DMS79 treated with DMSO at 0.1 percent for 48 hours (cell line): ENCODE measurements at places on chromosomes 12 and 14.

- no peak for DNase-seq
Measured at GRCh38 chr12:124824195-124824594, 39.5 kb downstream of the SCARB1 start.

GRCh38 chr12:104889735-104890134 lies 68.4 kb downstream of the SLC41A2 start:
- no peak for DNase-seq

DNA sequence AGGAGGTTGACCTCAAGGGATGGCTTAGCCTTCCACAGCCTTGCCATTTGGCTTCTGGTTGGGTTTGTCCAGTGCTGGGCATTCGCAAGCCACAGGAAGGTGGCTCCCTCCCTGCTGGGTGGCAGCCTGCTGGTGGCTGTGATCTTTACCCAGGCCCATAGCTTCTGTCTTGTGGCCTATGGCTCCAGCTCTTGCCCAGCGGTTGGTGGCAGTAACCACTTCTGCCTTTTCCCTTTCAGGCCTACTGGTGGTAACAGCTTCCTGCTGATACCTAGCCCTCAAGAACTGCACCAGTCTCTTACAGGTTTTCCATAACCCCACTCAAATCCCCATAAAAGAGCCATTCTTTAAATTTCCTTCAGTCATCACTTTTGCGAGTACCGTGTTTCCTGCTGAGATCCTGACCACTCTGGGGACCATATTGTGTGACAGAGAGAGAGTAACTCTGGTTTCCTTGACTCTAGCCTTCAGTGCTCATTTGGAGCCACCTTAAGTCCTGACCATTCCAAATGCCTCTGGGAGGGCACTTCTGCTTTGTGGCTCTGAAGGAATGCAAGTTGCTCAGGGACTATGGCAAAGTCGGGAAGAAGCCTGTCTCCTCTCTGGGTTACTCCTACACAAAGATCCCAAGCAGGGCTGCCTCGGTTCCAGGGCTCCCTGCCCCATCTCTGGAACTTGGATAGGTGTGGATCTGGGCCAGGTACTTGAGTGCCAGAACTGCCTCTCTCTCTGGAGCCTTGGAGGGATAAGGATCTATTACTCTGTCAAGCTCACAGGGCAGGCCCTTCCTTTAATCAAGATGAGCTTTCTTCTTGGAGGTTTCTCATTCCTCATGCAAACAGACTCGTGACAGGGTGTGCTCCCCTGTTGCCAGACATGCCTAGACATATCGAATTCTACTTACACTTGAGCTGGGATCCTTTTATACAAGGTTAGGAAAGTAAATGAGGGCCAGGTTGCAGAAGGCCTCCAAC lies 2.9 kb upstream of the NYNRIN start:
- DNase-seq: peak; percentile 15

- DNase-seq: no peak
Measured at GRCh38 chr12:62839869-62840660, 94.9 kb downstream of the PPM1H start.

- no peak for DNase-seq
Measured at GRCh38 chr12:74021937-74022336, 515.7 kb upstream of the ATXN7L3B start.

DNA sequence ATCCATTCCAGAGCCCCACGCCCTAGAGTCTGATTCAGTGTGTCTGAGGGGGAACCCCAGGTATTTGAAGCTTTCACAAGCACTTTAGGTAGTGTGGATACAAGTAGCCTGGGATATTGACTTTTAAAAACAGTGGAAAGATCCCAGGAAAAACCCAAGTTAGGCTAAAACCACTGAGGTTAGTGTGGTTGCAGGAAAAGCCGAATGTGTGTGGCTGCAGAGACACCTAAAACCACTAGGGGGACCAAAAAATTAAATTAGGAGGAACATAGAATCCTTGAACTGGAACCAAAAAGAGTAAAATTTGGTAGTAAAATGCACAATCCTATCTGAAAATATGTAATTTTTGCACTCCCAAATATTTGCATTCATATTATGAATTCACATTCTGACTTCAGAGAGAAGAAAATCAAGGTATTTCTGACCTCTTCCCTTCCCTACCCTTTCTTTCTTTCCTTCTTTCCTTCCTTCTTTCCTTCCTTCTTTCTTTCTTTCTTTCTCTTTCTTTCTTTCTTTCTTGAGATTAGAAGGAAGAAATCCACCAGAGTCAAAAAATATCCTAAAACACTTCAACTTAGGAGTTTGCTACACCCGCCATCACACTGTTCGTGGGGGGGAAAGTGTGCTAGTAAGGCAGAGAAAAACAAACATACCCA lies 37.8 kb downstream of the SLCO1A2 start:
- no peak for DNase-seq

DNA sequence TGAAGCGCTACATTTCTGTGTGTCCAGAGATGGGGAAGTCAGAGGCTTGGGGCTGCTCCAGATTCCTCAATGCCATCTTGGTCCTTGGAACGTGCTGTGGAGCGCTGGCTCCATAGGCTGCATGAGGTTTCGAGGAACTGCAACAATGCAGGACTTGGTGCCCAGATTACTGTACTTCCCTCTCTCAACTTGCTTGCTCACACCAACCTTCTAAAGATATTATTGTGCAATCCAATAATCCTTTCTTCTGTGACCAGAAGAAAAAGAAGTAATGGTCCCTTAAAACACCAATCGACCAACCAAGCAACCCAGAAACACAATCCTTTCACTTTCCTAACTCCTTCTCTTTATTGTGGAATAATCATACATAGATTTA lies 3.7 kb downstream of the PRICKLE1 start:
- no peak for DNase-seq

DNA sequence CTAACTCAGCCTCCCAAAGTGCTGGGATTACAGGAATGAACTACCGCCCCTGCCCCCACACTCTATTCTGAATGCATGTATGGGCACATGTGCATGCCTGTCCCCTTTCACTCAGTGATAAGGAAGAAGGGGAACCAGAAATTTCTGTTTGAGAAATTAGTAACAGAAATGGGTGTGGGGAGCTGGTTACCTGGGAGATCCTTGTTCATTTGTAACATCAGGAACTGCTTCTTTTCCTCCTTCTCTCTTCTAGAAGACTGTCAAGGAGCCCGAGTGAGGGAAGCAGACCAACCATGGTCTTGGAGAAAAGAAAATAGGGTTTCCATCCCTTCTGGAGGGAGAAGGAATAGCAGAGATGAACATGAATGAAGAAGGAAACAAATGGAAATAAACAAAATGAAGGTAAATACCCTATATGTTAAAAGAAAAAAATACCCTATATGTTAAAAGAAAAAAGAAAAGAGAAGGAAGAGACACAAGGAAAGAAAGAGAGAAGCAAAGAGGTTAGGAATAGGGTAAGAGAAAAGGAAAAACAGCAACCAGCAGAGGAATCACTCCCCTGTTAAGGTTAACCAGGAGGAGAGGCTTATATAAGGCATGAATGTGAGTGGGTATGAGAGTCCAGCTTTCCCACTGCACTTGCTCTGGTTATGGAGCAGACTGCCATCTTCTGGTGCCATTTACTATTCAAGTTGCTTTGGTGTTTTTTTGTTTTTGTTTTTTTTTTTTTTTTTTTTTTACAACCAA lies 3.3 kb downstream of the PPP1R3E start:
- DNase-seq: peak; percentile 40

- peak; percentile 41 for DNase-seq
Measured at GRCh38 chr12:108689314-108690190, 41.8 kb downstream of the CORO1C start.

GRCh38 chr14:50999726-51000125 lies 55.4 kb upstream of the PYGL start:
- DNase-seq: no peak

DNA sequence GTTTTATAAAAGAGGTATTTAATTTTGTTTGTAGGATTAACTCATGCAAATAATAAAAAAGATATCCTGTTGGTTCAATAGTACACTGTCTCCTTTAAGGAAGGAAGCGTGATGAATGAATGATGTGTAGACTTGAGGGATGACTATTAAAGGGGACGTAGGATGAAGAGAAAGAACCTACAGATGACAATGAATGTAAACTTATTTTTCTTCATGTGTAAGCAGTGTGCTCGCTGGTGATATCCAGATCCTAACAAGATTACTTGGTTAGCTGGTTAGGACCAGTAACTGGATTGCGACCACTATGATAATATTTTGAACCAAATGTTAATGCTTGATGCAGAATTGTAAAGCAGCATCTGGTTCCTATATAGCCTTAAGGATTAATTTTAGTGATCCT lies 2.6 kb downstream of the ARF6 start:
- DNase-seq: no peak

- DNase-seq: no peak
Measured at GRCh38 chr12:106090591-106091445, 47.9 kb downstream of the NUAK1 start.

GRCh38 chr14:93938751-93939303 lies 11.7 kb downstream of the FAM181A start:
- no peak for DNase-seq

- DNase-seq: no peak
Measured at GRCh38 chr12:88624911-88625310, 44.6 kb upstream of the KITLG start.

- no peak for DNase-seq
Measured at GRCh38 chr12:91367234-91367849, 184.7 kb upstream of the DCN start.

DNA sequence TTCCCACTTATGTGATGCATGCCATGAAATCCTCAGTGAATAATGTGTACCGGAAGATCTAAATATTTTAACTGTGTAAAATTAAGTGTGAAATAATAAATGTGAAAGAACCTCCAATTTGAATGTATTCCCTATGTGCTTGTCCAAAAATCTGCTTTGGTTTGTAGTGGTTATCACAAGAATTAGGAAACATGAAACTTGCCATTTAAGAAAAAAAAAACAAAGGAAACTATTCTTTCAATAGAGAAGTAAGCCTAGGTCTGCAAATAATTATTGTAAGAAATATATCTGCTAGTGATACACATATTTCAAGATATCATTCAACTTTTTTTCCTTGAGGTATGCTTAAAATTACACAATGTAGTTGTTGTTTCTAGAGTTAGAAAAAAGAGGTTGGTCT lies 500.4 kb downstream of the SLC6A15 start:
- no peak for DNase-seq

DNA sequence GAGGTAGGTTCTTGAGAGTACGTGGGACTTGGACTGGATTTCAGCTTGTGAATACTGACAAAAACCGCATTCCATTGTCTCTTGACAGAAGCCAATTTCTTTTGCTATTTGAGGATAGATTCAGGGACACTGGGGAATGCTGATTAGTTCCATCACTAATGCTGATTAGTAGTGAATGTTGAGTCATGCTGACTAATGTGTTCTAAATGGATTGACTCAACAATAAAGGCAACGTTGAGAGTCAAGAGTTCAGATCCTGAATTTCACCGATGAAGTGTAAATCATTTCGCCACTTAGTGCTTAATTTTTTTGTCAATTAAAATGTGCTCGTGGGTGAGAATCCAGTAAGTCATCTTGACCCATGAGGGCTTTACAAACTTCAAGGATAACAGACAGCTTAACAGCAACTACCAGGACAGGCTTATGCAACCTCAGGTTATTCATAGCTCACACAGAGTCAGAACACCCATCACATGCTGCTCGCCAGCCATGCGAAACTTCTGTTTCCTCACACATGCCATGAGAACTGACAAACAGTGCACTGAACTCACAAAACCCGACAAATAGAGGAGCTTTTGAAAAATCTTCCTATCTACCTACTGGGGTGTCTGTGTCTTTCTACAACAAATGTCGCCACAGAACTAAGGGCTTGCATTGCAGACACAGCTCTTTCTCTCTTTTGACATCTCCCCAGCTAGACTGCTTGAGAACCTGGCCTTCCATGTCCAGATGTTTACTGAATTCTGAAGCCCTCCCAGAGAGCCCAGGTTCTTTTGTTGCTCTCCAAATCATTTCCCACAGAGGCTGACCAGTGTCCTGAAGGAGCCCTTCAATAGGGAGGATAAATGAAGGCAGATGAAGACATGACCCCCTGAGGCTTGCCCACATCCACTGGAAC lies 316.4 kb downstream of the ZFP36L1 start:
- DNase-seq: no peak

- DNase-seq: no peak
Measured at GRCh38 chr12:99063182-99063581, 418.1 kb downstream of the APAF1 start.

- DNase-seq: no peak
Measured at GRCh38 chr12:56161690-56162351, 3.7 kb downstream of the MYL6 start.

- DNase-seq: no peak
Measured at GRCh38 chr12:65860600-65860999, 36.3 kb downstream of the HMGA2 start.

DNA sequence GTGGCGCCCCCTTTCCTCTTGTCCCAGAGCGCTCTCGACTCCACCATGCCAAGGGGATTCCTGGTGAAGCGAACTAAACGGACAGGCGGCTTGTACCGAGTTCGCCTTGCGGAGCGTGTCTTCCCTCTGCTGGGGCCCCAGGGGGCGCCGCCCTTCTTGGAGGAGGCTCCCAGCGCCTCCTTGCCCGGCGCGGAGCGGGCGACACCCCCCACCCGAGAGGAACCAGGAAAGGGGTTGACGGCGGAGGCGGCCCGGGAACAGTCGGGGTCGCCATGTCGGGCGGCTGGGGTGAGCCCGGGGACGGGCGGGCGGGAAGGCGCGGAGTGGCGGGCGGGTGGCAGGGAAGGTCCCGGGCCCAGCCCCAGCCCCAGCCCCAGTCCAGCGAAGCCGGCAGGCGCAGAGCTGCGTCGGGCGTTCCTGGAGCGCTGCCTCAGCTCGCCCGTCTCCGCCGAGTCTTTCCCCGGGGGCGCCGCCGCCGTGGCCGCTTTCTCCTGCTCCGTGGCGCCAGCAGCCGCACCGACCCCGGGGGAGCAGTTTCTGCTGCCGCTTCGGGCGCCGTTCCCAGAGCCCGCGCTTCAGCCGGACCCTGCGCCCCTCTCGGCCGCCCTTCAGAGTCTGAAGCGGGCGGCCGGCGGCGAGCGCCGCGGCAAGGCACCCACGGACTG lies 376 bp downstream of the INSM2 start:
- peak; percentile 59 for DNase-seq
